Stimulated activated CD4-positive, alpha-beta T cell treated with anti-CD3 and anti-CD28 coated beads, Interleukin-1b, Interleukin-23, amount 100 ng/mL, for 24 hours (primary cell): ENCODE measurements at places on chromosomes 13 and 19.

DNA sequence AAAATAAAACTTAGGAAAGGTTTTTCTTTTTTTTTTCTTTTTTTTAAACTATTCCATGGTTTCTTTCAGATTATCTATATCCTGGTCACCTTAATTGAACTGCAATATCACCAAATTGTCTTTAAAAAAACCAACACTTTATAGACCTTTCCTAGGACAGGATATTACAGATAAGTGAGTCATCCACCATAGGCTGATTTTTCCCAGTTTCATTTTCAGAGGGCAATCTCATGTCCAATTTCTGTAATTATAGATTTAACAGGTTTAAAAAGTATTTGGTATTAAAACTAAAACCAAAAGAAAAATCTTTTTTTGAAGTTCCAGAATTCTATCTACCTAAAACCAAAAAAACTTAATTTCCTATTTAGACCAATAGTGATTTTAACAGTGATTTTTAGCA, 13.2 kb downstream of the SPART start:
- no peak for DNase-seq

DNA sequence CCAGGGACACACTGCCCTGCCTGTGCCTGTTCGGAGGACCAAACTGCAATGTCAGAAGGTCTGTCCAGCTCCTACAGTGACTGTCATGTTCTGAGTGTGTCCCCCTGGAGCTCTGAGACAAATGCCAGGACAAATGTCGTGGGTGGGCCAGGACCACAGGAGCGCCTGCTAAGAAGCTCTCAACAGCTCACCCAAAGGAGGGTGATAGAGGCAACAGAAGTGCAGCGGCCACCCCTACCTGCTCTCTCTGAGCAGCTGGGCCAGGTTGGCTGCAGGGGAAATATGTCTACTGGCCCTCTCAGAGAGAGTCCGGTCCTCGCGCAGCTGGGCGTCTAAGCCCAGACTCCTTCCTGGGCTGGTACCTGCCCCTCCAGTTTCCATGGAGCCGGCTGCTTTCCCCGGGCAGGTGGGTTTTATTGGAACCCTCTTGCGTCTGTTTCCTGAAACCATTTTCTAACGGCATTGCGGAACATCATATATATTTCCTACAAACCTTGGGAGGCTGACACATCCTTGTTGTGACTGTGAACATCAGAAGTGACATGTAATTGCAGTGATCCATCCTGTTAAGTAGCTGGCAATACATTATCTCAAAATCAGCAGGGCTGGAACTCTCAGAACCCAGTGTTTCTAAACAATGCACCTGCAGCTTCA, 78.1 kb downstream of the CHST8 start:
- DNase-seq = no peak

DNA sequence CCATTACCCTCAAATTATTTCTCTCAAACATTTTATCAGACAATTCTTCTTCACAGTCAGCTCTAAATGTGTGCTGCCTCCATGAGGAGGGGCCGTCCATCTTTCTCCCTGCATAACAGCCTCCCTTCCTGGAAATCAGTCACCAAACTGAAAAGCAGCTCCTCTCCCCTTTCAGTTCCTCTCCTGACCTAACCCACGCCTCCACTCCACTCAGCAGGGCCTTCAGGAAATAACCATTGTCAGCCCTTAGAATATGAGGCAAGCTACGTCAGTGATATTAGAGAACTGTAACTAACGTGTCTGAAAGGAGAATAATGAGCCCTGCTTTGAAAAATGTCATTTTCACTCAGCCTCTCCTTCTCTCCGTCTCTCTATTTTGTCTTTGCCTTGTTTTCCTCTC, 116.2 kb downstream of the OLFM4 start:
- no peak for DNase-seq

DNA sequence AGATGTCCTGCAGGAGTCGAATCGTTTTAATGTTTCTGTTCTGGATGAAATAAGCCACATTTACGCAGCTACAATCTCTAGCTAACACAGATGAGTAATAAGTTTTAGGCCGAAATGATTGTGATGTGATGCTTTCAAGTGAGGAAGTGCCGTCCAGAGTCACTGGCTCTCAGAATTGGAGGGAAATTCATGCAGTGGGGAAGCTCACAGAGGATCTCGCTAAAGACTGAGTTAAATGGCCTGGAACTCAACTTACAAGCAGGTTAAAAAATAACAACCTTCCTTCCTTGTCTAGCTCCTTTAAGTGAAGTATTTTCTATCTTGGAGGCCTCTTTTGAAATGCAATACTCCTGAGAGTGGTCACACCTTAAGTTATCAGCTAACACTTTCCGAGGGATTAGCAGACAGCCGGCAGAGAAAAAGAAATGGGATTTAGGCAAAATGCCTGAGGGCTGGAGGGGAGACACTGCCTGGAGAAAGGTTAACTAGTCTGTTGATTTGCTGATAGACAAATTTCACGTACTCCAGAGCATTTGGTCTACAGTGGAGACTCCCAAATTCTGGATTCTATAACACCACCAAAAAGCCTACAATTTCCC, 74.2 kb downstream of the IRS2 start:
- DNase-seq = no peak

DNA sequence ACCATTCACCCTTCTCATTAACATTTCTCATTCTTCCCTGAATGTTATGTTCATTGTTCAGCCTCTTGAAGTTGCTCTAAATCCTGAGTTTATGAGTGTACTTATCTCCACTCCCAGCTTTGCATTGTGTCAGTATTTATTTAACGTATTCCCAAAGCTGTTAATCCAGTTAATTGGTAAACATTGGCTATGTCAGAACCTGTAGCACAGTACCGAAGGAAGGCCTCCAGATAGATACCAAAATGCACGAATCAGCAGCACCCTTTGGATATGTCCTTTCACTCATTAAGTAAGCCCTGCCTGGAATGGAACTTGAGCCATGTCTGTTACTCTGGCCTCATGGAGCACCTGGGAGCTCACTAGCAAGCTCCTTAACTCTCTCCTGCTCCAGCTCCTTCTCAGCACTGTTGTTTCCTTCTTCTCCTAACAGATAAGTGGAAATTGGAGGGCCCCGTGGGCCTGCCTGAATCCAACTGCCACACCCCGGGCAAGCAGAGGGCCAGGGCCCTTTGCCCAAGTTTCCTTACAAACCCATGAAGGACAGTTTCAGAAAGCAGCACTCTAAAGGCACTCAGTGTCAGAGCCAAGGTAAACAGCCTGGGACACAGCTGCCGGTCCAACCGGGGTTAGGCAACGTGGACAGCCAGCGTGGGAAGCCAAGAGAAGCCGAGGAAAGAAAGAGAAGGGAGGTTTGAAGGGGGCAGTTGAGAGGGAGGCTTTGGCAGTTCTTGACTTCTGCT, 155.0 kb upstream of the SERP2 start:
- no peak for DNase-seq

GRCh38 chr19:17294051-17294891, 9.0 kb downstream of the ABHD8 start:
- peak; percentile 38 for DNase-seq

- peak; percentile 12 for DNase-seq
Observed at GRCh38 chr13:114015969-114016295, 42.1 kb upstream of the C13orf46 start.

DNA sequence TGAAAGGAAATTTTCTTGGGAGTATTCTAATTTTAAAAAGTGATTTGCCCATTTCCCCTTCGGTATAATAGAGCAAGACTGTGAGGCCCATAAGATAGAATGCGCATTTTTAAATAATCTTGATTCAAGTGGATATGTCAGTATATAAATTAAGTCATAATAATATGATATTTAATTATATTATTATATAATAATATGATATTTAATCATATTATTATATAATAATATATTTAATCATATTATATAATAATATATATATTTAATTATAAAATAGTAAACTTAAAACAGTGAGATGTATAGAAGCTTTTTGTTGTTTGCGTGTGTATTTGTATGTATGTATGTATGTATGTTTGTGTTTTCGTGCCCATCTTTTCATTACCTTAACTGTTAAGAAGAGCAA, 682.5 kb downstream of the PCDH9 start:
- DNase-seq = no peak

GRCh38 chr13:93422980-93423543, 196.5 kb downstream of the GPC6 start:
- DNase-seq = no peak

DNA sequence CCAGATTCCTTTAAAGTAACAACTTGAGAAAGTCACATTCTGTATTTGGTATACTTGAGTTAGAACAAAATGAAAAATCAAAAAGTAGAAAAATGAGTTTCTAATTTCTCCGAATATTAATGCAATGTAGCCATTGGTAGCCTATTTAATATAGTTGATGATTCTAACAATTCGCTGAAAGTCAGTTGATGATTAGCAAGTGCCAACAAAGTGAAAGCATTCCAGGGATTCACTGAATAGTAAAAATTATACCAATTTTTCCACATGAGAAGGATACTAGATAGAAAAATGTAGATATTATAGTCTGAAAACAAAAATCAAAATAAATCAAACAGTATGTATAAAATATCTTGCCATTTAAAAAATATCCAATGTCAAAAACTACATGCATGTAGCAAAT, 117.2 kb downstream of the FREM2 start:
- no peak for DNase-seq

DNA sequence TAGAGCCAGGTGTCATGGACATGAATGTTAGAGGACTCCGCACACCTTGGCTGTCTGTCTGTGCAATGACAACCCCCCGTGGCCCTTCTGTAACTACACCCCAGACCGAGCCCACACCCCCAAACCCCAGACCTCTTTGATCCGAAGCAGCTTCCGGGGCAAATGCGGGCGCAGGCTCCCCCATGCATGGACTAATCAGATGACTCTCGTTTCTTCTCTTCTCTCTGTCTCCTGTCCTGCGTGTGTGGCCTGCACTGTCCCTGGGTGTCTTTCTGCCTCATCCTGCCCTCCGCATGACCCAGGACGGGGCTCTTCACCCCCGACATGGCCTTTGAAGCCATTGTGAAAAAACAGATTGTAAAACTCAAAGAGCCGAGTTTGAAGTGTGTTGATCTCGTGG, 38.9 kb downstream of the TMED1 start:
- no peak for DNase-seq

GRCh38 chr19:5916181-5916708, 2.2 kb downstream of the CAPS start:
- DNase-seq = no peak

- no peak for DNase-seq
Observed at GRCh38 chr13:37141011-37141410, 35.5 kb upstream of the CSNK1A1L start.

GRCh38 chr13:28805193-28805819, 14.8 kb upstream of the MTUS2 start:
- DNase-seq = no peak

DNA sequence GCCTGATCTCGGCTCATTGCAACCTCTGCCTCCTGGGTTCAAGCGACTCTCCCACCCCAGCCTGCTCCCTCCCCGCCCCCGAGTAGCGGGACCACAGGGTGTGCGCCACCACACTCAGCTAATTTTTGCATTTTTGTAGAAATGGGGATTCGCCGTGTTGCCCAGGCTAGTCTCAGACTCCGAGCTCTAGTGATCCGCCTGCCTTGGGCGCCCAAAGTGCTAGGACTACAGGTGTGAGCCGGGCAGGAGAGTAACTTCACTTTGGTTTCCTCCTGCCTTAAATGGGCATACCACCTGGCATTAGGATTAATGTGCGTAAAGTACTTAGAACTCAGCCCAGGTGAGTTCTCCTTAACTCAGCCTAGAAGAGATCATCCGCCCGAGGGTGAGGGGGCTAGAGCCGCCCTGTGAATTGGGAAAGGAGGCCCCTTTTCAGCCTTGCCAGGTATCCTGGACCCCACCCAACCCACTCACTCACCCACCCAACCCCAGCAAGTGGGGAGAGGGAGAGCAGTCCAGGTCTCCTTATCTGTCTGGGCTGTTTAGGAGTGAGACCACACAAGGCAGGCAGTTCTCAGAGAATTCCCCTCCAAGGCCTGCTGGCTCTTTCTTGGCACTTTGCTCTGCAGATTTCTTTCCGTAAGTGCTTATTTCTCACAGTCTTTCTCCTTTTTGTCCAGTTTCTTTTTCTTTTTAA, 1.2 kb upstream of the ZFP36 start:
- no peak for DNase-seq

- DNase-seq = no peak
Observed at GRCh38 chr13:88074794-88075510, 403.8 kb downstream of the SLITRK5 start.

- no peak for DNase-seq
Observed at GRCh38 chr13:35345992-35346391, 130.5 kb downstream of the MAB21L1 start.

DNA sequence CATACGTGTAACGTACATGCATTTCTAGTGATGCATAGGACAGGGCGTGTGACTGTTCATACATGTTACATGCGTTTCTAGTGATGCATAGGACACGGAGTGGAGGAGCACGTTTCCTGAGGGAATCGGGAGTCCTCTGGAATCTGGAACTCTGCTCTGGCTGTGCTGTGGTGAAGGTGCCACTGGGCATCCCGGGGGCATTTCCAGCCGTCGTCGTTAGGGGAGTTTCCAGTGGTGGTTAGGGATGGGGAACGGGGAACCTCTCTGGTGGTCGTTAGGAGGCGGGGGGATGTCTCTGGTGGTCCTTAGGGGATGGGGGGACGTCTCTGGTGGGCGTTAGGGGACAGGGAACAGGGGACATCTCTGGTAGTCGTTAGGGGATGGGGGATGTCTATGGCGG, 209.6 kb upstream of the SOX1 start:
- DNase-seq = no peak

DNA sequence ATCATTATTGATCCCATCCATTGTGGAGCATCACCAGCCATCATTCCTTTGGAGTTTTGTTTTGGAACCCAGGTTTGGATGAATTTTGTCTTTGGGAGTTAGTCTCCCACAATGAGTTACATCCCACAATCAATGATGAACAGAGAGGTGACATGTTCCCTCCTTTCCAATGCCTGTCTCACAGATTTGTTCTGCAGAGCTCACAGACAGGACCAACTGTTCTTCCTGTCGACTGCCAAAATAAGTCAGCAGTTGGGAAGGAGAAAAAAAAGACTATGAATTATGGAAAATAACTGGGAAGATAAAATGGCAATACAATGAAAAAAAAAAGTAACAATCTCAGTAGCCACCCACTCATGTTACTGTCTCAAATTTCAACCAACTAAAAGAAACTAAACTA, 489.1 kb downstream of the MYO16 start:
- DNase-seq = no peak

DNA sequence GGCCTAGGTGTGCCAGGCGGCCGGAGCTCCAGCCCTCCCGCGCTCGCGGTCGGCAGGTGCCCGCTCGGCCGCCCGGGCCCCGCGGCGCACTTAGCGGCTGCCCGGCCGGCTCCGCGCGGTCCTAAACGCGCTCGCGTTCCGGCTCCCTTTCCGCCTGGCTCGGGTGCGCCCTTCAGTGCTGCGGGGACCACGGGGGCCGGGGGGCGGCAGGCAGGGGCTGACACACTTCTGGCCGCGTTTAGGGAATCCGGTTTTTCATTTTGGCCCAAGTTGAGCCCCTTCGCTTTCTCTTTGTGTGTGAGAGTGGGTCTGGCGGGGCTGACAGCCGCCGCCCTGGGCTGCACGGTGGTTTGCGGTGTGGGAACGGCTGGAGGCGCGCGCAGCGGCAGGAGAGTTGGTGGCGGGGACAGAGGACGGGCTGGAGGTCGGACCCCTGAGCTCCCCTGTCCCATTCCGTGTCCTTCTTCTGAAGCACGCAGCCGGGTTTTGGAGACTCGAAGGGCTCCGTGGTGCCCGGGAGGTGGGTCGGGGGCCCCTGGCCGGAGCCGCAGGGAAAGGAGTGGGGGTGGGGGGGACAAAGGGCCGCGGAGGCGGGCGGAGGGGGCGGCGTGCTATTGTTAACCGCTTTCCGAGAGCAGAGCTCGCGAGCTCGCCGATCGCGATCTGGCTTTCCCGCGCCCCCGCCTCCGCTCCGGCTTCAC, 3.1 kb downstream of the FGF9 start:
- no peak for DNase-seq
